ENCODE measurements at places on chromosomes 3 and 15.

GRCh38 chr3:196284396-196284795 is 3.1 kb downstream of the PCYT1A start:
- no peak for DNase-seq

- no peak for DNase-seq
Measured at GRCh38 chr15:42710662-42711061, 26.3 kb downstream of the CDAN1 start.

DNA sequence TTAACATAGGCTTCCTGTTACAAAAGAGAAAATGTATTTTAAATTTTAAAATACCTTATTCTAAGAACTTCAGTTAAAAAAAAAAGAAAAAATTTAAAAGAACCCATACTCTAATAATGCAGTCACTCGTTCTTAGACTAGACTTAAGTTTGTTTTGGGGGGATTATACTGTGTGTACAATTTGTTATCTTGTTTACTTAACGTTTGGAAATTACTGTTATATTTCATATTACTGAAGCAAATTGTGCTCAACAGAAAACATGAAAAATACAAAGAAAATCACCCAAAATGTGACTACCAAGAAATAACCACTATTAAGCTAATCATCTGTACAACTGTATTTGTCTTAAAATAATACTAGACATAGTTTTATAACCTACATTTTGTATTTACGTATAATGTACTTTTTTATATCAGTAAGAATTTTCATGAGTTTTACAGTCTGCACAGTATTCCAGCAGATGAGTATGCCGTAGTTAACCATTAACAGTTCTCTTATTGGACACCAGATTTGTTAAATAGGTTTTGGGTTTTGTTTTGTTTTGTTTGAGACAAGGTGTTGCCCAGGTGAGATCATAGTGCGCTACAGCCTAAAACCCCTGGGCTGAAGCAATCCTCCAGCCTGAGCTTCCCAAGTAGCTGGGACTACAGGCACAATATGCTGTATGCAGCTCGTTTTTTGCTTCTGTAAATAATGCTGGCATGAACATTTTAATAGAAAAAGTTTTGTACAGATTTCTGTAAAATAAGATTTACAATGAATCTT is 88.8 kb upstream of the CHD2 start:
- DNase-seq = no peak

DNA sequence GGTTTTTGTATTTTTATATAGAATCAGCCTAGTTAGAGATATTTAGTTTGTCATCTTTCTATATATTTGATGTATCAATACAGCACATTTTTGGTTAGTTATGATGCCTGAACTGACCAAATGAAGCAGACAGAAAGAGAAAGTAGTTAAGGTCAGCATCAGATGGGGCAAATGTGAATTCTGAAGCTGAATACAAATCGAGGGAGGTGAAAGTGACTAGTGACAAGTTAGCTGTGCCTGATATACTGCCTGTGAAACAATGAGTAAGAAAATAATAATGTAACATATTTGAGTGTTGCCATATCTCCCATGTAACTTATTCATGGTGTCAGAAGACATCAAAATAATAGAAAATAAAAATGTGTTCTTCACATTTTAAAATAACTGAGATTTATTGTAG is 680.3 kb upstream of the SEMA6D start:
- no peak for DNase-seq

GRCh38 chr3:126284258-126284904 is 72.8 kb downstream of the KLF15 start:
- DNase-seq = no peak
